Neural progenitor cell (in vitro differentiated cells): ENCODE measurements at places on chromosomes 1 and 21. TPM values are rescaled to one million over a fixed set of nuclear protein-coding genes. Genes with fewer than 3 reads are reported as not detected.

- H3K36me3 ChIP-seq: no peaks in the 10 kb centered on the region
- peaks cover 52% of the 10 kb centered on the region for H3K4me1 ChIP-seq
- no peak overlapping the region for H3K27ac ChIP-seq
- DNase-seq: peak; percentile 56
Observed at GRCh38 chr1:3134381-3135072, 65.5 kb downstream of the PRDM16 start.

- no peaks in the 10 kb centered on the region for H3K36me3 ChIP-seq
- H3K4me3 ChIP-seq: no peak overlapping the region
- H3K4me1 ChIP-seq: peaks cover 8% of the 10 kb centered on the region
- no peak for DNase-seq
- peaks cover 11% of the 10 kb centered on the region for H3K27me3 ChIP-seq
- H3K27ac ChIP-seq: no peak overlapping the region
Observed at GRCh38 chr21:42596657-42597056, 56.8 kb upstream of the PDE9A start.

DNA sequence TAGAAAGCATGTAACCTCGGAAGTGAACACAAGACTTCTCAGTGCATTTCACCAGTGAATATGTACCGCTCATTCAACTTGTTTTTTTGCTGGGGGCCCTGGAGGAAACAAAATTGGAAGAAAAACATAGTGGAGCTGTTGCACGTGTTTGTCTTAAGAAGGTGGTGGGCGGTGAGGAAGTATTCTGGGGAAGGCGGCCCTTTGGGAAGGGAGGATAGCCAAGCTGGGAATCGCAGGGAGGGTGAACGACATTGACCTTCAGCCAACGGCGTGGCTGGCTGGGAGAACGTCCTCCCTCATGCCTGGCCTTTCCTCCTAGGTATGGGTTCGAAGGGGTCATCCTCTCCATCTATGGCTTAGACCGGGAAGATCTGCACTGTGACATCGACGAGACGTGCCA, 19.4 kb downstream of the TFF3 start:
- no peaks in the 10 kb centered on the region for H3K36me3 ChIP-seq
- no peak for DNase-seq
- H3K27me3 ChIP-seq: no peaks in the 10 kb centered on the region
- no peak overlapping the region for H3K27ac ChIP-seq

DNA sequence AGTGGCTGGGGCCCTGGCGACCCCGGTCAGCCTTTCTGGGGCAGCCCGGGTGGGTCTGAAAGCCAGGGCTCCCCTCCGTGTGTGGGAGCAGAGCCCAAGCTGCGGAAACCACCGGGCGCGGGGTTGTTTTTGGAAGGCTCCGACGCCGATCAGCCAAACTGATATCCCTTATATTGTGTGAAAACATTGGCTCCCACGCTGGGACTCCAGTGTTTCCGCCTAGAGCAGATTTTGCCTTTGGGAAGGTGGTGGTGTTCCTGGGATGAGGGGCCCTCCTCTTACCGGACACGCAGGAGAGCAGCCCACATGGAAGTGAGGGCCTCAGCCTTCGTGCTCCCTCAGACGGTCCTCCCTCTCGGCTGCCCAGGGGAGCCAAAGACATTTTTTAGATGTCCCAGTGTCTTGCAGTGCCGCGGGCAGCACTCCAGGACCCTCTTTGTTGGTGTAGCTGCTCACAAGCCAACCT, 54.3 kb downstream of the NGF start:
- H3K27ac ChIP-seq: no peak overlapping the region
- DNase-seq: no peak
- no peaks in the 10 kb centered on the region for H3K27me3 ChIP-seq
- no peaks in the 10 kb centered on the region for H3K36me3 ChIP-seq

GRCh38 chr1:193498088-193498655, 311.8 kb upstream of the B3GALT2 start:
- H3K36me3 ChIP-seq: no peaks in the 10 kb centered on the region
- no peaks in the 10 kb centered on the region for H3K4me1 ChIP-seq
- DNase-seq: no peak
- no peak overlapping the region for H3K4me3 ChIP-seq
- H3K27me3 ChIP-seq: no peaks in the 10 kb centered on the region

The ZNF593OS gene
- 0.67 and 2.1 TPM in 2 replicates for total RNA-seq

The MSH4 gene
- 0.09 TPM in 1 of 2 replicates, not detected in the other for total RNA-seq
